ENCODE measurements at places on chromosomes 1 and 21.

DNA sequence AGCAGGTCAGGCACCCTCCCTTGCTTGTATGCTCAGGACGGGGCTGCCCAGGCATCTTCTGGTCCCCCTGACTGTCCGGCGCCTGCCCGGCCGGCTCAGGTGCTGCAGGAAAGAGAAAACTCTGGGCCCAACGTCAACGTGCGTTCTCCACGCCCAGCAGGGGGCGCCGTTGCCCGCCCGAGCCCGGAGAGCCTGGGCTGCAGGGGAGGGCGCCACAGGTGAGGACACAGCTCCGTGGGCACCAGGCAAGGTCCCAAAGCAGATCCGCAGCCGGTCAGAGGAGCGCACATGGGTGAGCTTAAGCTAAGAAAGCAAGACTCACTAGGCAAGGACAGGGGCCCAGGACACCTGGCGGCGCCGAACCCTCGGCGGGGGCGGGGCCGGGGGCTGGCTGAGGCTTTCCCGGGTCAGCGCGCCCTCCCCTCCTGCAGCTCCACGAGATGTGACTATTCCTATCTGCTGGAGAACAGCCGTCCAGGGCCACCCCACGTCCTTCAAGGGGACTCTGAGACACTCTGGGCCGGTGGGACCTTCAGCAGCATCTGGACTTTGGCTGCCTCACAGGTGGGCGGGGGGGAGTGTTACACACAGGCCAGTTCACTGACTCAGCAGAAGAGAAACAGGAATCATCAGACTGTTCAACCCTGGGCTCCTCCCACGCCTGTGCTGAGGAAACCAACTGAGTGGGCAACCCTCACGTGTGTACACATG is 29.3 kb downstream of the KRTAP10-1 start:
- peak; percentile 59 for DNase-seq

- DNase-seq, result no peak
These were observed 14.9 kb downstream of the PLEKHA6 start for GRCh38 chr1:204344665-204345355.

- peak; percentile 2 for DNase-seq
These were observed 5.1 kb downstream of the ZNF692 start for GRCh38 chr1:248853663-248854375.

DNA sequence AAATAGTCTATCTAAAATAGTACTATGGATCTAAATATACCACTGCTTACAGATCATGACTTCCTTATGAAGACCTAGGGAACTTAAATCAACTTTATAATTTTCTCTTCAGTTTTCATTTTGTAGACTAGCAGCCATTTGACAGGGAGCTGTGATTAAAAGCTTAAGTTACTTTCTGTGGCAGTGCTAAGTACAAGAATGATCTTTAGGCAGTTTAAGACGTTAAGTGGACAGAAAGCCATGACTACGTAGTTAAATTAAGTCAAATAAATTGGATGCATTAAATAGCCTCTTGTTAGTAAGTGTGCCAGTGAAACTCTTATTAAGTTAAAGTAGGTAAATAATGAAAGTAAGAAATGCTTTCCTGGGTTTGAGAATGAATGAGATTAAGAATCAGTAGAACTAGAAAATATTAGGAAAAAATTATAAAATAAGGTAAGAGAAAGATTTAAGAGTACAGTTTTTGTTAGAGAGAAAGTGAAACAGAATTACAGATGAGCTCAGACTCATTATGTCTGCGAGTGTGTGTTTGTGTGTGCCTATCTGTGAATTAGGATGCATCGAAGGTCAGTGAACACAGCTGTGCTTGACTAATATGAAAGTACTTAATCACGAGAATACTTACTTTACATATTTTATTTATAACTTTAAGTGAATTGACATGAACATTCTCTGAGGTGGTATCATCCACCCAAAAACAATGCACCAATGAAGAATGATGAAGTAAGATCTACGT is 336.9 kb downstream of the KCNT2 start:
- no peak for DNase-seq

DNA sequence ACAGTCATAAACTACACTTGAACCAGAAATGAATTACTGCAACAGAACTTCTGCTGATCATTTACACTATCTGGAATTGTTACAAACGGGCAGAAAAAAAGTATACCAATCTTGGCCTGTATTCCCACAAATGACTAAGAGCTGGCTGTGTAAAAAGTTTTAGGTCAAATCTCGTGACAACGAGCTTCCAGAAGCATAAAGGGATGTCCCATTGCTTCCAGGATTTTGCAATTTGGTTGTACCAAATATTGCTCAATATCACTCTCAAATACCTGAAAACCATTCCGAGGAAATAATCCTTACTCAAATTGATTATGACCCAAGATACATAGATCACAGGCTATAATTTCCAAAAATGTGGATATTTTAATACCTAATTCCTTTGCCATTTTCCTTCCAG is 175.6 kb downstream of the TBX15 start:
- no peak for DNase-seq

- no peak for DNase-seq
These were observed 110.3 kb downstream of the PTPN14 start for GRCh38 chr1:214441119-214441518.

DNA sequence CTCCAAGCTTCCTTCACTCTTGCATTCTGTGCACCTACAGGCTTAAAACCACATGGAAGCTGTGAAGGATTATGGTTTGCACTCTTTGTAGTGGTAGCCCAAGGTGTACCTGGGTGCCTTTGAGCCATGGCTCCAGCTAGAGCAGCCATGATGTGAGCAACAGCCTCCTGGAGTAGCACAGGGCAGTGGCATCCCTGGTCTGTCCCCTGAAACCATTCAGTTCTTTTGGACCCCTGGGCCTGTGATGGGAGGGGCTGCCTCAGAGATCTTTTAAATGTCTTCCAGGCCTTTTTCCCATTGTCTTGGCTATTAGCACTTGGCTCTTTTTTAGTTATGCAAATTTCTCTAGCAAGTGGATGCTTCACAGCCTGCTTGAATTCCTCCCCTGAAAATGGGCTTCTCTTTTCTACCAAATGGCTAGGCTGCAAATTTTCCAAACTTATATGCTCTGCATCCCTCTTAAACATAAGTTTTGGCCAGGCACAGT is 47.4 kb downstream of the CLCA4 start:
- DNase-seq, result no peak

DNA sequence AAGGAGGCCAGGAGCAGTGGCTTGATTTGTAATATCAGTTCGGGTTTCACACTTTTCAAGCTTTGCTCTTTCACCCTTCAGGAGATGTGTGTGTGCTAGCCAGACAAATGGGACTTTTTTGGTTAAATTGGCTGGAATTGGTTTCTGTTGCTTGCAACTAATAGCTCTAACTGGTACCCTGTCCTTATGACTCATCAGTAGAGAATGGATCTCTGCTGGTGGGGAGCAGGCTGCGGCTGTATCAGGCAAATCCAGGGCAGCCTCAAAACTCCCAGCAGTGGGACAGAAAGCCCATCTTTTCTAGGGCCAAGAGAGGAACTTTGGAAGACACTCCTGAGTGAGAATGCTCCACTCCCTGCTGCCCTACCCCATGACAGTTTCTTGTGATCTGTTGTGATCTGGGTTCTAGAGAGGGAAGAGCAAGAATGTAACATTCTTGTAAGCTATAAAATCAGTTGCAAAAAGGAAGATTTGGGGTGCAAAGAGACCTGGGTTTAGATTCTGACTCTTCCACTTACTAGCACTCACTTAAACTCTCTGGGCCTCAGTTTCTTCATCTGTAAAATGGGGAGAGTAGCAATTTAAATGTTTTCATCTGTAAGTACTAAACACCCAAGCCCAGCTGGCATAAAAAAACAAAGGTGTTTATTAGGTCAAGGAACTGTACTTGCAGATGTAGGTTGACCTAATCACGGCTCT is 257.0 kb upstream of the TMEM51 start:
- no peak for DNase-seq

- no peak for DNase-seq
These were observed 371.3 kb downstream of the PBX1 start for GRCh38 chr1:164930241-164930640.

DNA sequence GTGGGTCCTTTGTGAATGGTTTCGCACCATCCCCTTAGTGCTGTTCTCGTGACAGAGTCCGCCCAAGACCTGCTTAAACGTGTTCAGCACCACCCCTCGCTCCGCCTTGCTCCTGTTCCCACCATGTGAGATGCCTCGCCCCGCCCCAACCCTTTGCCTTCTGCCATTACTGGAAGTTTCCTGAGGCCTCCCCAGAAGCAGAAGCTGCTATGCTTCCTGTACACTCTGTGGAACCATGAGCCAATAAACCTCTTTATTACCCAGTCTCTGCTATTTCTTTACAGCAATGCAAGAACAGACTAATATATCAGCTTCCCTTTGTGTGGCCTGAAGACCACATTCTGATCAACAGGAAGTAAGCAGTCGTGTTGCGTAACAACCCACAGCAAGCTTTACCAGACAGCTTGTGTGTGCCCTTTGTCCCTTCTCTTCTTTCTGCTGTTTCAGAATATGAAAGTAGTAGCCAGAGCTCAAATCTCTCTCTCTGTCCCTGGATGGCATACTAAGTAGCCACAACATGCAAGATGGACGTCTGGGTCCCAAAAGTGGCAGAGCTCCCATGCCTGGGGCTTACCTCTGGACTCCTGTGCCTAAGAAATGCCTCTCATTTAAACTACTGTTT is 14.1 kb downstream of the HENMT1 start:
- DNase-seq, result peak; percentile 65

- DNase-seq, result no peak
These were observed 27.6 kb downstream of the AGO4 start for GRCh38 chr1:35835398-35835797.

DNA sequence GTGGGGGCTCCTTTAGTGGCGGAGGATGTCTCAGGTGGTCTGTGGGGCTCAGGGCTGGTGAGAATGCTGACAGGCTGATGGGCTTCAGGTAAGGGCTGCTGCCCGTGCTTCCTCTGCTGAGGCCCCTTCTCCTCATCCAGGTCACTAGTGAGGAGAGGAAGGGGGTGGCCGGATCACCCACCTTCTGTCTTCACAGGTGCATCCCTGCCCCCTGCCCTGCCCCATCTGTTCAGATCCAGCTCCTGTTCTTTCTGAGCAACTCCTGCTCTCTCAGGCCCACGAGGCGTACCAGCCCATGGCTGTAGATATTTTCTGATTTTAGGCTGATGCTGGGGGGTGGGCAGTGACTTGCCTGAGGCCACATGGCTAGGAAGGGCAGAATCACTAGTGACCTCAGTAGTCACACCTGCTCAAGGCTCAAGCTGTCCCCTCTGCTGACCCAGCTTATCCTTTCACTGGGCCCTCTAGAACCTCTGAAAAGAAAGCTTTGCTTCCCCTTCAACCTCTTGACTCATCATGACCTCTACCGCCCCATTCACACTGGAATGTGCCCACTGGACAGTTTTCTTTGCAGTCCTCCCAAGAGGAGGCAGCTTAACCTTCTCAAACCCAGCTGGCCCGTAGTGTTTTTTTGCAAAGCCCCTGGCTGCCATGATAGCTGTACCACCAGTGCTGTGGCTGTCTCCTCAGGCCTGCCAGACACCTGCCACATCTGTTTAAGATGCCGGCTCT is 14.8 kb downstream of the DCST2 start:
- no peak for DNase-seq

DNA sequence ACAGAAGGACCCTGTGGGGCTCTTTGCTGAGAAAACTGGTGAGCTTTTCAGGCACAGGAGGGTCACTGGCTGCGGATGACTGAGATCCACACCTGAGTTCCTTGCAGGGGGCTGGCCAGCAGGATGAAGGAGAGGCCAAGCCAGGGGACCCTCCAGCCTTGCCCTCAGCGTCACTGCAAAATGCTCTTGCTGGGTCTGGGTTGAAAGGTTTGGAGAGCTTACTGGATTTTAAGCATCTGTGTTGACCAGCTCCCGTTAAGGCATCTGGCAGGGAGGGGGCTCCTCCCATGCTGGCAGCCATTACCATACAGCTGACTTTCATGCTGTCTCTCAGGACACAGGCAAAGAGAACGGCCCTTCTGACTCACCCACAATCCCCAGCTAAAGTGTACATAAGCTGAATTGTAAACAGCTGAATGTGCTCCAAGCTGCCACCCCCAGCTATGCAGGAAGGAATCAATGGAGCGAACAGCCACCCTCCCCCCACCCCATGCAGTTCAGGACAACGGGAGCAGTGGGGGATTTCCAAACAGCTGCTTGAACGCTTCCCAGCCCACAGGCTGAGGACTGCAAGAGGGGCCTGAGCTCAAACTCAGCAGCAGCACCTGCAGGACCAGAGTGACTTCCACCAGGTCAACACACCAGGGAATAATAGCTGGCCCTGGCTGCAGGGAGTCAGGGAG is 21.3 kb upstream of the A3GALT2 start:
- DNase-seq, result no peak

GRCh38 chr1:212077028-212077427 is 41.5 kb downstream of the DTL start:
- no peak for DNase-seq

GRCh38 chr1:9078752-9079500 is 9.5 kb upstream of the SLC2A5 start:
- no peak for DNase-seq

GRCh38 chr21:44021064-44021463 is 9.0 kb downstream of the TRAPPC10 start:
- DNase-seq, result no peak

DNA sequence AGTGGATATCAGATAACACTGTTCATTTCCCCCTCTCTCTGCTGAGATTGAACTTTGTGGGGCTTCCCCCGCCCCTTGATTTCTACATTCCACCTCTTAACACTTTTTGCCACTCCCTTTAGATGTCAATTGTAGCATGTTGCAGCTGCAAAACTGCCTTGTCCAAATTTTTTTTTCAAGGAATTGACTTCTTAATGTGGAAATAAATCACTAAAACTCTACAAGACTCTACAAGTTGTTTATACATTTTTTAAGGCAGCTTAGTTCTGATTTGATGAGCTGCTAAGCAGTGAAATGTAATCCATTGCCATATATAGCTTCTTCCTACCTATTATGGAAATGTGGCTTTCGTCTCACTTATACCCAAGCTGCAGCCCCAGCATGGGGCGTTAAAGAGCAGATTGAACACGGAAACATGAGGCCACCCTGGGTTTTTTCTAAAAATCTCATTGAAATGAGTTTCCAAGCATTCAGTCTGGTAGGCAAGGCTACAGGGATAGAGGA is 132.2 kb downstream of the SYT2 start:
- DNase-seq, result no peak

GRCh38 chr1:203713125-203713524 is 51.9 kb upstream of the LAX1 start:
- DNase-seq, result no peak

DNA sequence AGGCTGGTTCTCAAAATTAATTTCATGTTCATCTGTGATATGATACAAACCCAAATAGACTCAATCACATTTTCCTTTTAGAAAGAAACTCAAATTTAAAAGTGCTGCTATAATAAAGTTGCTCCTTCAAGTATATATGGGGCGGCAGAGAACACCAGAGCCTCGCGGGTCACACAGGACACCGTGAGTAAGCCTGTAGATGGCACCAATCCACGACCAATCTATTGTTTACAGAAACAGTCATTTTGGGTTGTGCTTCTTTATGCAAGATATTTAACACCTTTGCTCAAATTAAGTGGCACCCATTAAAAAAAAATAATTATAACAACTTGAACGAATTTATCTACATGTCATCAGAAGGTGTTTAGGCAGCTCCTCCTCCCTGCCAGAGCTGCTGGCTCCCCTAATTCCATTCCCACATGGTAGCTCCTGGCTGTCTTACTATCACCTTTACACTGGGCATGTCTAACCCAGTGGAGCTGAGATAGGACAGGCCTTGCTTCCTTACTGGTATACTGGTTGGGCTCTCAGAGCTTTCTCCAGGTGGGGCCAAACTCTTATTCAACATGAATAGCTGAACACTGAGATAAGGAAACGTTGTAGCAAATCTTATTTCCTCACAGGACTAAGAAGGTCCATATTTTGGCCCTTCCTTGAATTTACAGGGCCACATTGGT is 287.0 kb downstream of the SDCCAG8 start:
- no peak for DNase-seq

Measured in stimulated activated naive CD4-positive, alpha-beta T cell treated with Interleukin-2 at 50 U/mL for 16 hours (primary cell).